ENCODE measurements at places on chromosomes 1 and 21. TPM values are rescaled to one million over a fixed set of nuclear protein-coding genes. Genes with fewer than 3 reads are reported as not detected.

- no peak for DNase-seq
Measured at GRCh38 chr1:208460823-208461222, 216.6 kb upstream of the PLXNA2 start.

DNA sequence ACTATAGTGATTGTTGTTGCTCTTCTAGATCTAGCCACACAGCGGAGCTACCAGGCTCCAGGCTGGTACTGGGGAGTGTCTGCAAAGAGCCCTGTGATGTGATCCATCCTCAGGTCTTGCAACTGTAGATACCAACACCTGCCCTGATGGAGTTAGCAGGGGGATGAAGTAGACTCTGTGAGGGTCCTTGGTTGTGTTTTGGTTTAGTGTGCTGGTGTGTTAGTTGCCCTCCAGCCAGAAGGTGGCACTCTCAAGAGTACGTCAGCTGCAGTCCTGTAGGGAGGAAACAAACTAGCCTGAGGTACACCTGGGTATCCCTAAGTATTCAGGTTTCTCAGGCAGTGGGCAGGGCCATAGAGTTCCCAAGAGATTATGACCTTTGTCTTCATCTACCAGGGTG, 81.2 kb upstream of the TMPRSS2 start:
- DNase-seq = no peak

The OR2T11 gene
- not detected for total RNA-seq

DNA sequence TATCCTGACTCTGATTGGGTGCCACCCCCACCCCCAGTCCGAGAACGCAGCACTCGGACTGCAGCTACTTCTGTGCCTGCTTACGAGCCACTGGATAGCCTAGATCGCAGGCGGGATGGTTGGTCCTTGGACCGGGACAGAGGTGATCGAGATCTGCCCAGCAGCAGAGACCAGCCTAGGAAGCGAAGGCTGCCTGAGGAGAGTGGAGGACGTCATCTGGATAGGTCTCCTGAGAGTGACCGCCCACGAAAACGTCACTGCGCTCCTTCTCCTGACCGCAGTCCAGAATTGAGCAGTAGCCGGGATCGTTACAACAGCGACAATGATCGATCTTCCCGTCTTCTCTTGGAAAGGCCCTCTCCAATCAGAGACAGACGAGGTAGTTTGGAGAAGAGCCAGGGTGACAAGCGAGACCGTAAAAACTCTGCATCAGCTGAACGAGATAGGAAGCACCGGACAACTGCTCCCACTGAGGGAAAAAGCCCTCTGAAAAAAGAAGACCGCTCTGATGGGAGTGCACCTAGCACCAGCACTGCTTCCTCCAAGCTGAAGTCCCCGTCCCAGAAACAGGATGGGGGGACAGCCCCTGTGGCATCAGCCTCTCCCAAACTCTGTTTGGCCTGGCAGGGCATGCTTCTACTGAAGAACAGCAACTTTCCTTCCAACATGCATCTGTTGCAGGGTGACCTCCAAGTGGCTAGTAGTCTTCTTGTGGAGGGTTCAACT, 2.1 kb downstream of the RBM15 start:
- no peak for DNase-seq

The MYBPH gene
- total RNA-seq = not detected

DNA sequence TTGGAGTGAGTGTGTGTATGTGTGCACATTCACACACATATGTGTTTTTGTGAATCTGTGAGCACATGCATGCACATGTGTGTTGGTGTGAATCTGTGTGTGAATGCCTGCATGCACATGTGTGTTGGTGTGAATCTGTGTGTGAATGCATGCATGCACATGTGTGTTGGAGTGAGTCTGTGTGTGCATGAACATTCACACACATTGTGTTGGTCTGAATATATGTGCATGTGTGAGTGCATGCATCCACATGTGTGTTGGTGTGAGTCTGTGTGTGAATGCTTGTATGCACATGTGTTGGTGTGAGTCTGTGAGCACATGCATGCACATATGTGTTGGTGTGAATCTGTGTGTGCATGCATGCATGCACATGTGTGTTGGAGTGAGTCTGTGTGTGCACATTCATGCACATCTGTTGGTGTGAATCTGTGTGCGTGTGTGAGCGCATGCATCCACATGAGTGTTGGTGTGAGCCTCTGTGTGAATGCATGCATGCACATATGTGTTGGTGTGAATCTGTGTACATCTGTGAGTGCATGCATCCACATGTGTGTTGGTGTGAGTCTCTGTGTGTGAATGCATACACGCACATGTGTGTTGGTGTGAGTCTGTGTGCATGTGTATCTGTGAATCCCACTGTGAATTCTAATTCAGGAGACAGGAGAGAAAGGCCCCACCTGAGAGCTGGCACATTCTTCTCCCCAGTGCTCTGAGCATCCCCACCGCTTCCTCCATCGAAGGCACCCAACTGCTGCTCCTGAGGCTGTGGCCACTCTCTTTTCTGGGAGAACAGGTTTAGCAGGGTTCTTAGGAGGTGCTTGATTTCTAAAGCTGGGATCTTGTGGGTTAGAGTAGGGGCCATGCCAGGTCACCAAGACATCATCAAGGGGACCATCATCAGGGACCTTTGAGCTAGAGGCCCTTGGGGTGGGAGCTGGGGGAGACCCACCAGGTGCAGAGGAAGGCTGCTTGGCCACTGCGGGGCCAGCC, 117.5 kb upstream of the ARHGEF16 start:
- peak; percentile 61 for DNase-seq

The ARV1 gene
- 17.1 TPM for total RNA-seq

DNA sequence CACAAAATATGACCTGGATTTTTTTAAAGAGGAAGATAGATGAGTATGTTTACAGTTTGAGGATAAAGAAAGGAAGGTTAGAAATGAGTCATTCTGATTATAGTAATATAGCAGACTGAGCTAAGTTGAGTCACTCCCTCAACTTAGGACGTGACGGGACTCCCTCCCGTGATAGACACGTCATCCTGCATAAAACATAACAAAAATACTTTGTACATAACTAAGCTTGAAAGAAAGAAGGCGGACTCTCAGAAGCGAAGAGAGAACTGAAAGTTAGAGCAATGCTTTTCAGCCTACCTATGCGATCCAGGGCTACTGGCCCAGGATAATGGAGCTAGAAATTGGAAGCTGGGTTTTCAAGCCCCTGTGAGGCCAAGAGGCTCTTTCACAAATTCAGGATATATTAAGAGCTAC, 53.0 kb upstream of the DESI2 start:
- DNase-seq = peak; percentile 64

DNA sequence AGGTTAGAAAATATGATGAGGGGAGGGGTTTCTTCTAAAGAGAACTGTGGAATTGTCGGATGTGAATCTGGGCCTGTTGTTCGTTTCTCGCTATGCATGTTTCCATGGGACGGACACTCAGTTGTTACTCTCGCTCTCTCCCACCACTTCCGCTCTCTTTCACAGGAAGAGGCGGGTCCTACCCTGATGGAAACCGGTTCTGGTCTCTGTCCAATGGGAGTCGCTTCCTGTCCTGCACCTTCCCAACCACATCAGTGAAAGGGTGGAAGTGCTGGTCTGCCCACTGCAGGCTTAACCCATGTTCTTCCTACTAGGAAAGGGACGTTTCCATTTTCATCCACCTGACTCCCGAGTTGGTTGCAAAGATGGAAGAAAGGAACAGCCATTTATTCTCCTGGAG, 119.4 kb downstream of the KCNJ15 start:
- DNase-seq = no peak

GRCh38 chr1:53378061-53378460, 50.2 kb upstream of the LRP8 start:
- no peak for DNase-seq

DNA sequence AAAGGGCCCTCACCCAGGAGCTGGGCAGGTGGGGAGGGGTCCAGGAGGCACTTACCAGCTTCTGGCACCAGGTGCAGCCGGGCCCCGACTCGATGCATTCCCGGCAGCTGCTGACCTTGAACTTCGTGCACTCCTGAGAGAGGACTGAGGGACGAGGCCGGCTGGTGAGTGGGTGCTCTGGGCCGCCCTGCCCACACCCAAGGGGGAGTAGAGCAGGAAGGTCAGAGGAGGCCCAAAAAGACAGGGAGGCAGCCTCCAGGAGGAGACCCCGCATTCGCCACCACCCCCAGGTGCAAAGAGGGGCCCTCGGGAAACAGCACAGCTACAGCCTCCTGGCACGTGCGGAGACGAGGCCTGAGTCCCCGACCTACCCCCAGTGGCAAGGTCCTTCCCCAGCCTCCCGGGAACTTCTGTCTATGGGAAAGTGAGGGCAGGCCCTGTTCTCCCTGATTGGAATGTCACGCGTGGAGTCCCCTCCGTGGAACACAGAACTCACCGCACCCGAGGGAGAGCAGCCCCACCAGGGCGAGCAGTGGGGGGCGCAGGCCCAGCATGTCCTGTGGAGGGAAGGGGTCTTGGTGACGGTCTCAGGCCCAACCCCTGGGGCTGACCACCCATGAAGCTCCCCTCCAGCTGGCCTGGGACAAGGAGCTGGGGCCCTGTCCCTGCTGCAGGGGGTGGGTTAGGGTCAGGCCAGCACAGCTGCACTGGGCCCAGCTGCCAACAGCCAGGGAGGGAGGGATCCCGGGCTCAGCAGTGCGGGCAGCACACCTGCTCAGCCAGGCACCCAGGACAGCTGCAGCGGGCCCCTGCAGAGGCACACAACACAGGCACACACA, 10.3 kb downstream of the ITGB2 start:
- DNase-seq = no peak

DNA sequence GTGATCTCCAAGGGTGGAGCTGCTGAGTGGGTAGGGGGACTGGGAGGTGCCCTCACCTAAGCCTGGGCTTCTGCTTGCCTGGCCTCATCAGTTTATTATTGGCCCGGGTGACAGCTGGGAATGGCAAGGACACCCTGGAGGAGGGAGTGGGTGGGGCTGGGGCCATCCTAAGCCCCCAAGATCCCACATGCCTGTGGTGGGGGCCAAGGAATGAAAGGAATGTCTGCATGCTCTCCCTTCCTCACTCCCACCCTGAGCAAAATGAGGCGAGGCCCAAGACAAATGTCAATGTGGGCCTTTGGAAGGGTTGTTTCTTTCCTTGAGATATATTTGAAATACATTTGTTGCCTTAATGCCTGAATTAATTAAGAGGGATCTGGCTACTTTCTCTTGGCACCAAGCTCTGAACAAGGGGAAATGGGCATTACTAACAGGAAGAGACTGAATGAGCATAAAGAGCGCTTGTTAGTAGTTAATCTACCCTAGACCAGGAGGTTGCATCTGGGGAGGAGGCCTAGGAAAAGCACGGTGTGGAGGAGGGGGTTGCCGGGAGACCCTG, 19.7 kb upstream of the CHI3L1 start:
- DNase-seq = no peak

The KPRP gene
- not detected for total RNA-seq
